ENCODE measurements at places on chromosomes 4 and X.

- peak; percentile 83 for DNase-seq
Observed at GRCh38 chr4:80097400-80098177, 24.6 kb upstream of the ANTXR2 start.

DNA sequence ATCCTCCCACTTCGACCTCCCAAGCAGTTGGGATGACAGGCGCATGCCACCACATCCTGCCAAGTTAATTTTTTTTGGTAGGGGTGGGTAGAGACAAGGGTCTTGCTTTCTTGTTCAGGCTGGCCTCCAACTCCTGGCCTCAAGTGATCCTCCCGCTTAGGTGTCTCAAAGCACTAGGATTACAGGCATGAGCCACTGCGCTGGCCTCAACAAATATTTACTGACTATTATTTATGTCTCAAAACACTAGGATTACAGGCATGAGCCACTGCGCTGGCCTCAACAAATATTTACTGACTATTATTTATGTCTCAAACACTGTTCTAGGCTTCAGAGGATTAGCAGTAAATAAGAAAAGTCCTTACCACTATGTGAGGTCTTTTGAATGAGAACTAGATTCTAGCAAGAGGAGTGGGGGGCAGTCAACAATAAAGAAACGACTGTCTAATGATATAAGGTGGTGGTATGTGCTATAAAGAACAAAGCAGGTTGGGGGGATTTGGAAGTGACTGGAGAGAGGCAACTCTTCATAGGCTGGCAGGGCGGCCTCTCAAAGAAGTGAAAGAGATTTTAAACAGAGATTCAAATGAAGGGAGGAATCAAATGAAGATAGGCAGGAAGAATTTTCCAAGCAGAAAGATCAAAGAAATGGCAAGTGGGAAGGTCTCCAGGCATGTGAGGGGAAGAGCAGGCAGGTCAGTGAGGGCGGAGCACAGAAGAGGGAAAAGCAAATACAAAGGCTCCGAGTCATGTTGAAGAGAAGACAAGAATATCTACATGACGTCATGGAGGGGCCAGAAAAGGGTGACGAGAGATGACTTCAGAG is 12.7 kb upstream of the ACSL1 start:
- no peak for DNase-seq

DNA sequence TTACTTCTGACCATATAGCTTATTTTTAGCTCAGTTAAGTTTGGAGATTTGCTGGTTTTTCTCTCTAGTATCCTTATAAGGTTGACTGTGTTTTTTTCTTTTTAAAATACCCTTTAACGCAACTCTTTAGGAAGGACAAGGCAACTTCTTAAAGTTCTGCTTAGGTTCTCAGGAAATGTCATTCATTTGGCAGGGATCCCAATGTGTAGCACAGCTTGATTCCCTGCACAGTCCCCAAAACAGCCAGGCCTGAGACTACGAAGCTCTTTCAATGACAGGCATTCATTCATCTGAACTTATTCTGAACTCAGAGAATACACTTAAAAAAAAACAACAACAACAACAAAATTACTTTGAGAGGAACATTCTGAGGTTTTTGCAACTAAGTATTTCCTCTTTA is 1765.8 kb downstream of the PCDH7 start:
- no peak for DNase-seq

DNA sequence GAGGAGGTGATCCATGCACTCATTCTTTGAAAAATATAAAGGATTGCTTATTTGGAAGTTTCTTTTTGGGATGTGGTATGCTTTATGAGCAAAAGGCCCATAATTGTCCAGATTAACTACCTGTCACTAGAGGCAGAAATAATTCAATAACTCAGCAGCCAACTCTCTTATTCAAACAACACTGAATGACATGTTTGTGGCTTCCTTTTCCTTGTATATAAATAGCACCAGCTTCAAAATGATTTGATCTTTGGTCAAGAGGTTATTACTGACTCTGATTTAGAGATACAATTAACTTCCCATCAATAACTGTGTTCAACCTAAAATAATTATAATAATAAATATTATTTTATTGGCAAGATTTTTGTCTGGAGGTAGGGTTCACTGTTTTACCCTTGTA is 232.3 kb downstream of the AFF2 start:
- DNase-seq: no peak

- DNase-seq: no peak
Observed at GRCh38 chr4:6221301-6221850, 21.0 kb upstream of the JAKMIP1 start.

DNA sequence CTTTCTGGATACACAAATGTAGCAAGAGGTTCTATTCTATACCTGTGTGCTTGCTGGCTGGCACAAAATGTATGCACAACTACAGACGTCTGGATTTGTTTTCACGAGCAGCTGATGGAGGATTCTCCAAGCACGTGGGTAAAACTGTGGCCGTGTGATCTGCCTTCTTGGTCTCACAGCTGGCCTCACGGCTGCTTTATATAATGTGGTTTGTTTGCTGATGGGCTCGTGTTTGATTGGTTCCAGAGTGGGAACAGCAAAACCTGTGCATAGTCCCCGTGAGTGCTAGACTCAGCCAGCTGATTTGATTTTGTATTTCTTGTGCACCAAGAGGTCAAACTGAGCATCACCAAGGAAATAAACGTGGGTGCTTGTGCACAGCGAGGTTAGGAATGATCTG is 262.6 kb upstream of the RPS6KA3 start:
- no peak for DNase-seq

DNA sequence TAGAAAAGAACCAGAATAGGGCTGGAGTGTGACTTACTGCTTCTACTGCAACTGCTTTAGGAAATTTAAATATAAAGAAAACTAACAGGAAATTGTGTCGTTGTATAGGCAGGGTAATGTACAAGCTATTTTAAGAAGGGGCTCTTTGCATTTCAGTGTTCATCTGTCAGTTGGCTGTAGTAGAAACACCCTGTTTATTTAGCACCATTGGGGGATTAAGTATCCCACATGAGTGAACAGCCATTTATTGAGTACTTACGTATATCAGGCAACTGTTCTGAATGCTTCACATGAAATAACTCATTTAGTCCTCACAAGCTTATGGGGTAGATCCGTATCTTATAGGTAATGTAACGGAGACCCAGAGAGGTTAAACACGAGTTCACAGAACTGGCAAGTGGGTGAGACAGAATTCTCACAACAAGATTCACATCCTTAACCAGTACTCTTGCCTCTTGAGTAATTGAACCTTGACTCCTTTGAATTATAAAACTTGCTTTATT is 23.9 kb downstream of the STIM2 start:
- no peak for DNase-seq

- no peak for DNase-seq
Observed at GRCh38 chr4:150005537-150005936, 72.7 kb upstream of the DCLK2 start.

DNA sequence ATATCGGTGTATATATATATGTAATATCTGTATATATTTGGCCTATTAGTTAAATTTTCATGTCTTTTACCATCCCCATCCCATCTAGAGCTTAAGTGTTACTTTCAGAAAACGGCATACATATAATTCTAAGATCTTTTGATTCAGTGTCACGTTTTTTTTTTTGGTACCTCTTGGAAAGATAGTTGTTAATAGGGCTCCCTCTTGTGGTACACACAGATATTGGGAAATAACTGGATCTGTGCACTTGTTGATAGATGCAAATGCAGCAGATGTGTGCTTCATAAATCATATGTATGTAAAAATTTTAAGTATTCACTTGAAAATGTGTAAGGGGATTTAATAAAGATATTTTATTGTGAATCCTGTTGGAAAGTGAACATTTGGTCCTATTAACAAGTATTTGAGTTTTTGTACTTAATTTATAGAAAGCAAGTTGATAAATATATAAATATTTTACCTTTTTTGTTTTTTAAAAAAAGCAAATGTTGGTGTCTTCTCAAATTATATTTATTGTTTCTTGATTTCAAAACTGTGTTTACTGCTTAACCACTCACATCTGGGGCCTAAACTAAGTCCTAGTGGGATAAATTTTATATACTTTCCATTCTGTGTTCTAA is 74.7 kb downstream of the PAQR3 start:
- no peak for DNase-seq

- no peak for DNase-seq
Observed at GRCh38 chr4:180333162-180333561, 1910.0 kb upstream of the TENM3 start.

- DNase-seq: no peak
Observed at GRCh38 chrX:143642426-143642825, 6.5 kb upstream of the SLITRK4 start.

DNA sequence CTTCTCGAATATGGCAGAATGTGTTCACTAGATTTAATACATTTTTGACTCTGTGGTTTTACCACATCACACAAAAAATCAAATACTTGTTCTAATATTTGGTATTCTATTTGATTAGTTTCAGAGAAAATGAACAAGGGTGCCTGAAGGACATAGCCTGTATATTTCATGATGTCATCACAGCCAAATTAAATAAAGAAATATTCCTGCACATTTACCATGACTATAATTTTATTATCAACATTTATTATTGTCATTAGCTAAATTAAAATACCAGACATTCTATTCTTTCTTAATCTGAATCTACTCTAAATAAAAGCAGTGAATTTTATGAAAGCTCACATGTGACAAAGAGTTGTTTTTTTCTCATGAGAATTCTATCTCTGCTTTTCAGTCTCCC is 980.5 kb downstream of the PCDH18 start:
- DNase-seq: no peak

DNA sequence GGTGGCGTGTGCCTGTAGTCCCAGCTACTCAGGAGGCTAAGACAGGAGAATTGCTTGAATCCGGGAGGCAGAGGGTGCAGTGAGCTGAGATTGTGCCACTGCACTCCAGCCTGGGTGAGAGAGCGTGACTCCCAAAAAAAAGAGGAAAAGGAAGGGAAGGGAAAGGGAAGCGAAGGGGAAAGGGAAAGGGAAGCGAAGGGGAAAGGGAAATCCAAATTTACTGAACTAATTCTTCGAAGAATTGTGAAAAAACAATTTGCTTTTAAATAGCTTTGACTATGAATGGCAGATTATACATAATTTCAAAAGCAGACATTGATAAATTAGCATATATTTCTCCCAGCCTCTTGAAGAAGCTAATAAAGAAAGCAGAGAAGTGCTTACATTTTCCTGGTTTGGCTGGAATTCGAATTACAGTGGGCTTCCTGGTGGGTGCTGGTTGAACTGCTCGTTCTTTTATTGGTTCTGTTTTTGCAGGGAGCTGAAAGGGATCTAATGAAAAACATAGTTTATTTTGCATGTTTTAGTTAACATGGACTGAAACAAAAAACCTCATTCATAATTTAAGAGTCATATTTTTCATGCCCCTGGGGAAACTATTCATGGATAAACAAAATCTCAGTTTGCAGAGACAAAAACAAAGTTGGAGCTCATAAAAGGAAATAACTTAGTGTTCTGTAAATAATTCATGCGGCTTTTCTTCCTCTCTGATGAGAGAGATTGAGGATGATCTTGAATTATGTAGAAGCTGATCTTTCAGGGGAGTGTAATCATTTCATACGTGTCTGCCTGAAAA is 66.0 kb downstream of the RPS3A start:
- no peak for DNase-seq

GRCh38 chrX:134139090-134139489 is 97.9 kb upstream of the CCDC160 start:
- DNase-seq: no peak

DNA sequence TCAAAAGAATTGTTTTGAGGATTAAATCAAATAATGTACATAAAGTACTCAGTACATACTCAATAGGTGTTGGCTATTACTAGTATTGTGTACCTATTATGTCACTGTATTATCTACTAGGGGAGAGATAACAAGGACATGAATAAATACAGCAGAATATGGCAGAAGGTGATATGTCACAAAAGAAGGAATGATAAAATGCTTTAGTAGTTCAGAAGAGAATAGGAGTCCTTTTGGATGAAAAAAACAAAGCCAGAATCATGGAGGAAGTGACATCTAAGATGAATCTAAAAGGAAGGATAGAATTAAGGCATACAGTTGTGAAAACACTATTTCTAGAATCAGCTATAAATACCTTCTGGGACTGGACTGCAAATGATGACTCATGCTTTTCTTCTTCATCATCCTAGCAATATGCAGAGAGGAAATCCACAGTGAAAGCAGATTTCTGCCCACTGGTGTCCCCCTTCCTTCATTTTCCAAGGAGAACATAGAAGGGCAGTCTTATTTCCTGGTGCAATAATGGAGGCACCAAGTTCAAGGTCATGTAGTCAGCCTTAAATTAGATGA is 98.7 kb downstream of the GLUD2 start:
- DNase-seq: no peak

- DNase-seq: no peak
Observed at GRCh38 chr4:128861856-128862518, 52.5 kb downstream of the JADE1 start.

DNA sequence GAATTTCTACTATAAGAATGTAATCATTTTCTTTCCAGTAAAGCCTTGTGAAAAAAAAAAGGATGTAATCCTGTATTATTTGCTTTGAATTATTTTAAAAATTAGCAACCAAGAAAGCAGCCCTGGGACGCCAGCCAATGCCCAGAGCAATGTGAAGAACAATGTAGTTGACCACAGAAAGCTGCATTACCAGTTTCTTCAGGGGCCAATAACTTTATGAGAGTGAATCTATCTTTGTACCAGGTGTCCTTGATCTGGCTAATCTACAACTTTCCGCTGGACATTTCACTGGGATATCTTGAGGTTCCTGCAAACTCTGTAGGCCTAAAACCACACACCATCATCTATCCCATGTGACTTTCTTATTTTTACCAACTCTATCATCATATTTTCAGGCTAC is 7.6 kb upstream of the KLHL2 start:
- DNase-seq: no peak

DNA sequence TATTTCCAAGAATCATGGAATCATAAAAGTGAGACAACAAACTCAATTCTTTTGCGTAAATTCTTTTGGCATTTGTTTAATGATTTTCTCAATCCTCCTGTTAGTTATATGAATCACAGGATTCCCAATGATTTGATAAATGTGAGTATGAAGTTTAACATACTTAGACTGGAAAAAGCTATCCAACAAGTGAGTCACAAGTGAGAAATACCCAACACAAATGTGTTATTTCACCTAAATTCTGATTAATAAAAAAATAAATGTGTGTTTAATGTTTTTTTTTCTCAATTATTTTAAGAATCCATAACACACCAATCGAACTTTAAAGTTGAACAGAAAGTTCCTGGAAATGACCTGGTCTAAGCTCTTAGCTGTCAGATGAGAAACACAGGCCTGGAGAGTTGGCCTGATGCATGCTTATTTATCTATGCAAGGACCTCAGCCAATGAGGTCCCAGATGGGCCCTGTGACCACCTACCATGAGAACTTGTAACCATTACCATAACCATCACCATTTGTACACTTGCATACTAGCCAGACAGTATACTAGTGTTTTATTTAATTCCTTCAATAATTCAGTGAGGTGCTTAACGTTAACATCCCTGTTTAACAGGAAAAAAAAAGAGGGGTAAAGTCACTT is 386.7 kb downstream of the SPRY1 start:
- DNase-seq: peak; percentile 34

DNA sequence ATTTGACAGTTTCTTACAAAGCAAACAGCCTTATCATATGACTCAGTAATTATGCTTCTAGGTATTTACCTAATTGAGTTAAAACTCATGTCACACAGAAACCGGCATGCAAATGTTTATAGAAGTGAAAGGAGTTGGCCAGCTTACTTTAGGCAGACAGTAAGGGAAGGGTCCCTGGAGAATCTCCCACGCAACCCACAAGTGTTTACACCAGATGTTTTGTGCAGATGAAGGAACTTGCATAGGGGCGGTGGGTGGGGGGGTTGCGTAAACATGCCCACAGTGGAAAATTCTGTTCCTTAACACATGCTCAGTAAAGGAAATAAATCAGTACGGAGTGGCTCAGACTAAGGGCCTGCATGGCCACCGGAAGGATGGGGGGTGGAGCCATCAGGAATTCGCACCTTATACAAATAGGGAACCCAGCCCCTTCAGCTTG is 330.5 kb upstream of the AADAT start:
- peak; percentile 19 for DNase-seq
